Umbilical cord (tissue), 2 donors: ENCODE measurements at places on chromosomes 6 and 20. TPM values are rescaled to one million over a fixed set of nuclear protein-coding genes. Genes with fewer than 3 reads are reported as not detected.

GRCh38 chr20:1804554-1804956, 90.7 kb upstream of the SIRPA start:
- DNase-seq, result no peak

DNA sequence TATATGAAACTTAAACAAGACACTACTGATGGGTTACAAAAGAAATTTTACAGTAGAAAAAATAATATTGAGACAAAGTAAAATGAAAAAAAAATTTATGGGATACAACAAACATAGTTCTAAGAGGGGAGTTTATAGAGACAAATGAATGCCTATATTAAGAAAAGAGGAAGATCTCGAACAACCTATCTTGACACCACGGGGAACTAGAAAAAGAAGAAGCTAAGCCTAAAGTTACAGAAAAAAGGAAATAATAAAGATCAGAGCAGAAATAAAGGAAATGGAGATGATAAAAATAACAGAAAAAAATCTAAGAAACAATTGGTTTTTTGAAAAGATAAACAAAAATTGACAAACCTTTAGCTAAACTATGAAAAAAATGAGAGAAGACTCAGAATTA, 9.1 kb upstream of the ECHDC1 start:
- DNase-seq, result no peak

GRCh38 chr6:47278545-47278944, 31.2 kb downstream of the TNFRSF21 start:
- DNase-seq, result peak; percentile 23

DNA sequence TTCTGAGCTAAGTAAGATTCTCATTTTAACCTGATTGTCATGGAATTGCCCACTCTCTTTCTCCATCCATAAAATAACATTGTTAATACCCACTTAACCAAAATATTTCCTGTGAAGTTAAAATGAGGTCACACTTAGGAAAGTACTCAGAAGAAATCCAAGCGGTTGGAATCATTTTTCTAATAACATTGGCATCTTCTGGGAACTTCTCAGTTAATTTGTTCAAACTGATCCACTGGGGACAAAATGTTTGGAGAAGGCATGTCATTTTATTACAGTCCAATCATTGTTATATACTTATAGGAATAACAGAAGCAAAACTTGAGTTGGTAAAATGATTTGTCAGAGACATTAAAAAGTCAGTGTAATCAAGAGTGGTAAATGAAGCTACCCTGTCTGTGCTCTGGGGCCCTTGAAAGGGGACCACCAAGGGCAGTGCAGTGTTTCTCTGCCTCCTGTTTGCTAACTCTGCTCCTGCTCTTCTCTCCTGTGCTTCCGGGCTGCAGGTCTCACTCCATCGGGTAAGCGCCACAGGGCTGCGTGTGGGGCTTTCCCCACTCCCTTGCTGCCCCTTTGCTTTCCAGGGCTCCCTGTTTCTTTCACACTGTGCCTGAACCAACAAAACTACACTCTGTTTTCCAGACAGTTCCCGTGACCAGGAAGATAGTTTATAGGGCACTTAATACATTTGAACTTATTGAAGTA, 50.1 kb downstream of the HDDC2 start:
- DNase-seq, result no peak

DNA sequence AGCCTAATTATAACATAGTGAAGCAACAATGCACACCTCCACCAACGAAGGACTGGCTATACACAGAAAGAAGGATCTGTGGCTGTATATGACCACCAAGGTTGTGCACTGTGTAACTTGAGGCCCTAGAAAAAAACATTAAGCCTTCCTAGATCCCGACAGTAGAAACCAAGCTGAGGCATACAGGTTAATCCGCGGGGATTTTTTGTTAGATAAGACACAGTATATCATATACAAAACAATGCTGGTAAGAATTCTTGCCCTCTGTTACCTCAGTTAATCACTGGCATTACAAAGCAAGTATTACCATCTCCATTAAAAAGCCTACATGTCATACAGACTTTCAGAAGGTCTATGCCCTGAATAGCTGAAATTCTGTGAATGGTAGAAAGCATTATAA, 228.8 kb downstream of the TBC1D32 start:
- DNase-seq, result no peak

DNA sequence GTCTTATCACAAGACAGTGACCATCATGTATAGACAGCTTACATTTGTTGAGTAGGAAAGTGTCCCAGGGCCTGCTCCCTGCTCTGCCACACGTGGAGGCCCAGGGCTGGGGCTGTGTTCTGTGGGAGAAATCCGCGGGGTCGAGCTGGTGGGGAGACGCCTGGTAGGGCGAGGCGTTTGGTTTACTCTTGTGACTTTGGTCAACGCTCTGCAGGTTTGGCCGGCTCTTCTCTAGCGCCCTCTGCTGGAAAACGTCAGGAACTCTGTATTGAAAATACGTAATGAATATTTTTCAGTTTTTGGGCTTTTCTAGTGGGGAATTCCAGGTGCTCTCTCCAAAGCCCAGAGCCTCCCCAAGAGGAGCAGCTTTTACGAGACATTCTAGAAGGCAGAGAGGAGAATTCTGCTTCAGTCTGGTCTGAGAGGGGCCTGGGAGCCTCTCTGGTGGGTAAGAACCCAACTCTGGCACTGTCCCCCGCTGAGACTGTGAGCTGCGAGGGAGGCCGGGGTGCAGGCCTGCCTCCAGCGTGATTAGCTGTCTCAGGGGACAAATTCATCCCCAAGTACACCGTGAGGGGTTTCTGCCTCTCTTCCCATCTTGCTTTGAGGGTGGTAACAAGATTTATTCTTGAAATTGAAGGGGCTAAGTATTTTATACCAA, 112.6 kb upstream of the RALGAPA2 start:
- peak; percentile 59 for DNase-seq

- no peak for DNase-seq
Measured at GRCh38 chr6:52546192-52546591, 30.7 kb downstream of the TRAM2 start.

- no peak for DNase-seq
Measured at GRCh38 chr6:63154535-63154934, 56.7 kb upstream of the FKBP1C start.

- DNase-seq, result no peak
Measured at GRCh38 chr6:31535538-31536324, 6.1 kb downstream of the DDX39B start.

- no peak for DNase-seq
Measured at GRCh38 chr20:59190466-59190865, 26.8 kb downstream of the ZNF831 start.

- no peak for DNase-seq
Measured at GRCh38 chr6:151375833-151376232, 15.5 kb downstream of the ZBTB2 start.

GRCh38 chr6:41594326-41594725, 43.9 kb upstream of the MDFI start:
- DNase-seq, result no peak

- DNase-seq, result peak; percentile 92
Measured at GRCh38 chr6:36442671-36443470, at the start of the genes KCTD20 and PXT1. TSS of gene KCTD20 (plus strand) at chr6:36443000. CDS start at chr6:36470098, 27,098 bp downstream. TSS of gene PXT1 (minus strand) at chr6:36442854. CDS start at chr6:36426082, 16,772 bp downstream.

DNA sequence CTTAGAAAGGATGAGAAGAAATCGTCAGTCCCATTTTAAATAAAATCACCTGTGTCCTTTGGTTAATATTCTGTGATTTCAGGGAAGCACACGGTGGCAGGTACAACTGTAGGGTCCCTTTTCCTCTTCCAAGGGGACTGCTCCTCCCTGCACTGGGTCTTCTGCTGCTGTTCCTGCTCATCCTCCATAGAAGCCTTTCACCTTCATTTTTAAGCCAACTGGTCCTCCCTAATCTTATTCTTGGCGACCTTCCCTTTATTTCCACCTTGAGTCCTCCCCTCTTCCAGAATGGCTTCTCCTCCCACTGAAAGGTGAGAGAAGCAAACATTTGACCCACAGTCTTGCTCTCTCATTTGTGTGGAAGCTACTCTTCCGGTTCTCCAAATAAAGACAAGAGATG, 4.4 kb upstream of the PRDM1 start:
- DNase-seq, result no peak

GRCh38 chr6:144189351-144189750, 39.0 kb downstream of the STX11 start:
- DNase-seq, result no peak

DNA sequence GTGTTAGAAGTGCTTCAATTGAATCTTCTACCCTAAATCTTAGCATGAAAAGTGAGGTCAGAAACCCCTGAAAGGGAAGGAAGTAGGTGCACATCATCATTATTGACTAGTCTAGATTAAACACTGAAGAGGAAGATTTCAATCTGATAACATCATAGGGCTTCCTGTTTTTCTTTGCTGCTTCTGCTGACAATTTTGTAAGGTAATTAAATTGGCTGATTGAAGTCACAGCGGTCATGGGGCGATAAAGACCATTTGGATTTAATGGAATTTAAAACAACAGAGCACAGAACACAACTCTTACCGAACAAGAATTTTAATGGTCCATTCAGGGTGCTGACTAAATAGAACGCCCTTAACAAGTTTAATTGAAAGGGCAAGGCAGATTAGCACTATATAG, 11.3 kb downstream of the GRIK2 start:
- no peak for DNase-seq

Gene CAGE1
- total RNA-seq, result 2.6 TPM

Gene COL21A1
- total RNA-seq, result 147 TPM

Gene CD24
- total RNA-seq, result 29.9 TPM

Gene SALL4
- 3.6 TPM for total RNA-seq

Gene EYA4
- 11.1 TPM for total RNA-seq

Gene SPINT4
- total RNA-seq, result not detected

Gene SLC22A7
- total RNA-seq, result not detected
